Endothelial cell of umbilical vein (primary cell): ENCODE measurements at places on chromosomes 2 and 18. TPM values are rescaled to one million over a fixed set of nuclear protein-coding genes. Genes with fewer than 3 reads are reported as not detected.

The DUSP28 gene
- total RNA-seq: 2.1 and 2.2 TPM in 2 replicates

The NETO1 gene
- not detected in 2 replicates for total RNA-seq

The ALPP gene
- not detected in 2 replicates for total RNA-seq

The CD28 gene
- 0.15 TPM in 1 of 2 replicates, not detected in the other for total RNA-seq

The RGPD8 gene
- total RNA-seq: 10.8 and 17.7 TPM in 2 replicates

The KLHL41 gene
- 0.21 and 0.73 TPM in 2 replicates for total RNA-seq

The HIBCH gene
- total RNA-seq: 23.2 and 24.7 TPM in 2 replicates

The PDE11A gene
- total RNA-seq: 0.25 and 0.51 TPM in 2 replicates

The SRD5A2 gene
- total RNA-seq: not detected in 2 replicates

The IL36RN gene
- not detected in 2 replicates for total RNA-seq

DNA sequence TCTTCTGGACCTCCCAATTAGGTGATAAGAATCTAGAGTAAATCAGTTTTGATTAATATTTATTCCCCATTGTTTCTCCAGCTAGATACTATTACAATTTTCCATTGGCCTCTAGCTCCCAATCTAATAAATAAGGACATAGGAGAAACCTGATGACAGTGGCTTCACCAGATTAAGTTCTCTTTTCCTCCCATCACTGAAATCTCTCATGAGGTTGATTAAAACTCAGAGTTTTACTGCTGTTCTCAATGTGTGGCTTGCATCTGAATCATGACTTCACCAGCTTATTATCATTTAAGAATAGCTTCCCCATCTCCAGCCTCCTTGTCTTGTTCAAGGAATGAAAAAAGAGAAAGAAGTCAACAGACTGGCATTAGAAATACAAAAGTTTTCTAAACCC lies 3.9 kb upstream of the CCDC102B start:
- DNase-seq: no peak

DNA sequence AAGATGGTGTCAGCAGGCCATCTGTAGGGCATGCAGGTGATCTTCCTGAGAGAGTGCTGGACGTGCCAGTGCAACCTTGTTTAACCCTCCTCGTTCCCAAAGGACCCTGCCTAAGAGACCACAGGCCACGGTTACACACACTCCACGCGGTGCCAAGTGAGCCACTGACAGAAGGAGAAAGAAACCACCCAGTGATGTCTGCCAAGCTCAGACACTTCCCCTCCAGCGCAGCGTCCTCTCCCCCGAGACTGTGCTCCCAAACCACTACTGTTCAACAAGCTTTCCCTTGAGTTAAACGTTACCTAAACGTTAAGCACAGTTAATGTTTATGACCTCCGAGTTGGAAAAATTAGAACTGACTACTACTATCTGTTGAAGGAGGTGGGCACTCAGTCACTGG lies 119.1 kb upstream of the NCK2 start:
- DNase-seq: no peak

- DNase-seq: no peak
These were observed 46.8 kb upstream of the DNMT3A start for GRCh38 chr2:25388491-25388890.

- no peak for DNase-seq
These were observed 117.3 kb downstream of the GALR1 start for GRCh38 chr18:77366720-77367641.

- peak; percentile 12 for DNase-seq
These were observed 294.9 kb downstream of the DYSF start for GRCh38 chr2:71748227-71748626.

DNA sequence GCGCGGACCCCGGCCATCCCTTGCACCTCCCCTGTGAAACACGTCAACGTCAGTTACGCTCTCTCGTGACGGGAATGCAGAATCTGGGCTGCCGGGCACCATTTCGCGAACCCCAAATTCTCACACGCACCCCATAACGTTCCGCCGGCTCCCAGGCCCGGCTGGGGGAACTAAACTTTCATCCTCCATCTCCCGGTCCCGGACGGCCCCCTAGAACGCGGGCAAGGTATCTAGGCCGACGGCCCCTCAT lies 544 bp downstream of the DNAJC27 start:
- DNase-seq: no peak

GRCh38 chr2:10776231-10776977 lies 36.2 kb downstream of the PDIA6 start:
- DNase-seq: no peak

- no peak for DNase-seq
These were observed 6.6 kb upstream of the DNAH7 start for GRCh38 chr2:196075196-196075595.

GRCh38 chr2:140504601-140505000 lies 1626.2 kb downstream of the LRP1B start:
- DNase-seq: no peak

GRCh38 chr2:241926541-241927311 lies 57.2 kb downstream of the RTP5 start:
- DNase-seq: no peak

- DNase-seq: peak; percentile 51
These were observed 550 bp downstream of the MYL12B start for GRCh38 chr18:3262234-3263131.

DNA sequence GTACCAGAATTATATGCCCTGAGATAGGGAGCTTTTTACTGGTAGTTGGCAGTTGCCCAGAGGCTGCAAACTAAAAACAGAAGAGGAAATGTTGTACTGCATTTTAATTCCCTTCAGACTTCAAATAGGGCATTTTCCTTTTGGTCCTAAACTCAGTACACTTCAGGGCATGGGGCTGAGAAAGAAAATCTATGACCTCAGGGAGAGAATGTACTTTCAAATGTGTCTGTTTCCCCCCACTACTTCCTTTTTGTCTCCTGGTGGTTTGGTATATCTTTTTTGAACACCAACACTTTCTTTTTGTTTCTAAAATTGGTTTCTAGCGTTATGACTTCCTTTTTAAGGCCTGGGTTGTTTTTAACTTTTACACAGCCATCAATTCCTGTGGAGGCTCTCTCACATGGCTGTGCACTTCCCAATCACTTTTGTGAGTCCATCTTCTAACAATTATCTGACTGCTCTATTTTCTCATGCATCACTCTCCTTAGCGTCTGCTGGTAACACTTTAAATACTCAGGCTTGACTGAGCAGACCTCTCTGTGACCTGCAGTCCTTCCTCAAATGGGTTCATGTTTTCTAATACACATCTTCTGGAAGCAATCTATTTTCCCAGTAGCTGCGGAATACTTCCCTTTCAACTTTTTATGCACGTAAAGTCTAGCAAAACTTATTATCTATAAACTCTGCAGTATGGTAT lies 596.0 kb downstream of the LRP1B start:
- peak; percentile 1 for DNase-seq

- DNase-seq: no peak
These were observed 3.4 kb downstream of the INSIG2 start for GRCh38 chr2:118091631-118092030.

DNA sequence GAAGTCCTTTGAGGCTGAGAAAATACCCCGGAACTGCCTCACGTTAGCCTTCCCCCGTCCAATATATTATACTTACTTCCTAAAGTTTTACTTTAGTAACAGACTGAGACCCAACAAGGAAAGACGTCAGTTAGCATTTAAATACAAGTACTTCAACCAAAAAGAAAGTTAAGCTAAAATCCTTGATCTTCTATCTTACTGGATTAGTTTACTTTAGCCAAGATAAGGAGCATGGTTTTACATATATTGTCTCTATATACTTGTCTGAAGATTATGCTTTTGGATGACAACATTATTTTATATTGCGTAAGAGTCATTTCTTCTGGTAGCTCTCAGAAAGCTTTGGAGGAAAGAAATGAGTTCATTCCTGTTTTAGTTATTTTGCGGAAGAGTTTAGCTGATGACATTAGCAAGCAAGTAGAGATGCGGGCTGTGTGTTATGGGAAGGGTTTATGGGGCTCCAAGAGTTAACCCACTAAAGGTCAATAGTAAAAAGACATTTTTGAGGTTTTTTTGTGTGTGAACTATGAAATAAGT lies 532.9 kb downstream of the ZNF516 start:
- DNase-seq: no peak

DNA sequence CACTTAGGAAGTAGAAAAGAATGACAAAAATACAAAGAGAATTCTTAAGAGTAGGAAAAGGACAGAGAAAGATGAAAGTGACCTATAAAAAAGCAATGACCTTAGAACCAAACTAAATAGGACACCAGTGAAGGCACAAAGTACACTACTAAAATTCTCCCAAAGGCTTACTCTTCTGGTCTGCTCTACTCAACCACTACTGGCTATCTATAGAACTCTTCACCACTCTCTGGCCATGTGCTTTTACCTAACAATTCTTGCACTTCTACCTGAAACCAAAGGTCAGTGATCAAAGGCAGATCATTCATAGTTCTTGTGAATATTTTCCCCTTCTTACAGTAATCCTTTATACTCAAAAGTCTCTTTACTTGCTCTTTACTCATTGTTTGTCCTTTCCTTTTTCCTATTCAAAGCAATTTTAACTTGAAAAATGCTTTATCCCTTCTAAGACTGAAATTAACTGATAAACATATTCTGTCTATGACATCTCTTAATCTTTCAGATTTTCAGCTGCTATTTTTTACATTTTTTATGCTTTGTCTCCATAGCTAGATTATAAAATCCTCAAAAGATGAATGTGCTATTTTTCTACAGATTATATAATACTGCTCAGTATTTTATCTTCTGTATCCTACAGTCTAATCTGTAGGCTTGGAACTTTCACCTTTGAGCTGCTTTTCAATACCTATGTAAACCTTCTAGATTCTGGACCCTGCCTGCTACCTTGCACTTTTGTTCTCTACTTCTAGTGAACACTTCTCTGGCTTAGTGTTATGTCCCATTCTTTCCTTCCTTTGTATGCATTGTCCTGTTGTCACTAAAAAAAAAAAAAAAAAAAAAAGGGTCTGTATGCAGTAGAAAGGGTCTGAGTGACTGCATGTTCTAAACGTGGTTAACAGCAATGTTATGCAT lies 64.6 kb downstream of the NCKAP1 start:
- DNase-seq: no peak

- no peak for DNase-seq
These were observed 158.8 kb downstream of the TMEFF2 start for GRCh38 chr2:192035731-192036442.

GRCh38 chr2:27798948-27799645 lies 27.6 kb downstream of the MRPL33 start:
- peak; percentile 93 for DNase-seq

DNA sequence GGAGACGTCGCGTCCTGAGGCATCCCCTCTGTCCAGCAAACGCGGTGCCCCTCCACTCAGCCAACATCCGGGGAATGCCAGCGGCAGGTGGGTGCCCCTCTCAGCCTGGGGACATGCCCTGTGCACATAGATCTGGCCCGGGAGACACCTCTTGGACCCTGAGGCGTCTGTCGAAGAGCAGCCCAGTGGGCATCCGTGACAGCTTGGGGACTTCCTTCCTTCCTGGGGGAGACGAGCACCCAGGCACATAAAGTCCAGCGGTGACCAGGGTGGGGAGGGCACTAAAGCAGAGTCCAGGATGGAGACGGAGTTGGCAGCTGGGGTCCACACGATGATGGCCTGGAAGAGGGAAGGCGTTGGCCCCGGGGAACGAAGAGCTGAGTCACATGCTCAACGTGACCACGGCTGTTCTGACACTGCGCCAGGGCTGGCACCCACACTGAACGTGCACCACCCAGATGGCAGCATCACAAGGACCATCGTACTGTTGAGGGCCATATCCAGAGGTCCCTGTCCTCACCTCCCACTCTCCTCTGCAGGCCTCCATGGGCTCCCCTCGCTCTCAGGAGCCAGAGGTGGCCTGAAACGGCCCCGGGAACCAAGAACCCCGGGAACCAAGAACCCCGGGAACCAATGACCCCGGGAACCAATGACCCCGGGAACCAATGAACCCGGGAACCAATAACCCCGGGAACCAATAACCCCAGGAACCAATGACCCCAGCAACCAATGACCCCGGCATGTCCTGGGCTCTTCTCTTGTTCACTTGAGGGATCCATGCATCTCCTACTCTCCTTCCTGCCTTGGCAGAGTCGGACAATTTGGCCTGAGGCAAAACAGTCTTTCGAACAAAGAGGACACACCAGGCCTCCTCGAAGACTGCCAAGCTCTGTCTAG lies 22.6 kb downstream of the HDAC4 start:
- DNase-seq: no peak

- DNase-seq: peak; percentile 78
These were observed 36.2 kb upstream of the LPIN1 start for GRCh38 chr2:11710210-11710609.

GRCh38 chr18:37508207-37508606 lies 57.4 kb downstream of the CELF4 start:
- DNase-seq: no peak

- DNase-seq: no peak
These were observed 135.9 kb downstream of the DTNB start for GRCh38 chr2:25537526-25537925.

DNA sequence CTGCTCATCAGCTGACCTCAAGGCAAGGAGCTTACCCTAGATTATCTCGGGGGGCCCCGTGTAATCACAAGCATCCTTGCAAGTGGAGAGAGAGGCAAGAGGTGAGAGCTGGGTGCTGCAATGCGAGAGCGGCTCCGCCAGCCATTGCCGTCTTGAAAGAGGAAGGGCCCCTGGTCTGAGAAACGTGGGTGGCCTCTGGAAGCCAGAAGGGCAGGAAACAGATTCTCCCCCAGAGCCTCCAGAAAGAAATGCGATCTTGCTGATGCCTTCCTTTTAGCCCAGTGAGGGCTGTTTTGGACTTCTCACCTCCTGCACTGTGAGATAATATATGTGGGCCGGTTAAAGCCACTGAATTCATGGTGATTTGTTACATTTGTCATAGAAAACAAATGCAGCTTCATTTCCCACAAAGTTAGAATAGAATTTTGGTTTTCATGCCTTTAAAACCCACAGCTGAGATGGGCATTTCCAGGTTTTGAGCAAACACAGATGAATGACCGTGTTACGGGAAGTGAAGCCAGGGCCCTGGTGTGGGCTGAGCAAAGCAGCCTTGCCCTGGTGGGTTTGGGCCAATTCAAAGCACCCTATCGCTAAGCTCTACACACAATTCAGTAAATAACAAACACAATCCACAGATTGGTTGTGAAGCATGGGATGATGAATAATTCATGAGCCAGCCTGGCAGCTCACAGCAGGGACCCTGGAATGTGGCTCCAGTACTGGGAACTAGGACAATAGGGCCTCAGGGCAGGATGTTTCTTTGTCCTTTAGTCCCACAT lies 319.9 kb upstream of the HS6ST1 start:
- no peak for DNase-seq

- DNase-seq: no peak
These were observed 140.9 kb downstream of the TWIST2 start for GRCh38 chr2:238988752-238989151.

DNA sequence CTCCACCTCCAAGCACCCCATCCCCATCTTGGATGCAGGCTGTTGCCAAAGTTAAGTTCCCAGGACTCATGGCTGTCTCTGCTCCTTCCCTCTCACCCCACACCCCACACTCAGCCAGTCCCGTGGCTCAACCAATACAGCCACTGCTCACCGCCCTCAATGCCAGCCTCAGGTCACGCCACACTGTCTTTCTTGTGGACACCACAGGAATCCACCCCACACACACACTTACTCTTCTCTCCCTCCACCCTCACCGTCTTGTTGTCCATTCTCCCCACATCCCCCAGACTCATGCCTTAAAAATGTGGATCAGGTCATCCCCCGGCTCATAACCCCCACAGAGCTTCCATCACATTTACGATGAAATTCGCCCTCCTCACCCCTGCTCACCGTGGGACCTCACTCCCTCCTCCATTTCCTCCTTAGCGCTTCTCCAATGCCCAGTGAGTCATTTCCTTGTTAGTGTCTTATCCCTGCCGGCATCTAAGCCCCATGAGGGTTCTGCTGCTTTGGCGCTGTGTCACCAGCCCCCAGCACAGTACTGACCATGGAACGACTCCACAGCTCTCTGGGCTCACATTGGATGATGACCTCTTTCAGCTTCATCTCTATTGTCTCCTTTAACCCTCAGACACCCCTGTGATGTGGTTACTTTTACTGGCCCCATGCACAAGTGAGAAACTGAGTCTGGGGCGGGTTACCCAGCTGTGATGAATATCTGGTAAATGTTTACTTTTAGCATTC lies 13.8 kb downstream of the MLPH start:
- DNase-seq: peak; percentile 57
